ENCODE measurements at places on chromosomes 11 and 22.

- peaks cover 87% of the 10 kb centered on the region for H3K4me1 ChIP-seq
- H3K27me3 ChIP-seq = no peaks in the 10 kb centered on the region
- H3K4me3 ChIP-seq = no peak overlapping the region
- peak; percentile 98 for DNase-seq
These were observed 5.7 kb downstream of the TSKU start for GRCh38 chr11:76788661-76789442.

GRCh38 chr11:66363805-66364535, 7.6 kb downstream of the SLC29A2 start:
- H3K4me1 ChIP-seq = no peaks in the 10 kb centered on the region
- no peaks in the 10 kb centered on the region for H3K36me3 ChIP-seq
- H3K27me3 ChIP-seq = no peaks in the 10 kb centered on the region
- DNase-seq = no peak
- H3K4me3 ChIP-seq = no peak overlapping the region
- H3K27ac ChIP-seq = no peak overlapping the region

DNA sequence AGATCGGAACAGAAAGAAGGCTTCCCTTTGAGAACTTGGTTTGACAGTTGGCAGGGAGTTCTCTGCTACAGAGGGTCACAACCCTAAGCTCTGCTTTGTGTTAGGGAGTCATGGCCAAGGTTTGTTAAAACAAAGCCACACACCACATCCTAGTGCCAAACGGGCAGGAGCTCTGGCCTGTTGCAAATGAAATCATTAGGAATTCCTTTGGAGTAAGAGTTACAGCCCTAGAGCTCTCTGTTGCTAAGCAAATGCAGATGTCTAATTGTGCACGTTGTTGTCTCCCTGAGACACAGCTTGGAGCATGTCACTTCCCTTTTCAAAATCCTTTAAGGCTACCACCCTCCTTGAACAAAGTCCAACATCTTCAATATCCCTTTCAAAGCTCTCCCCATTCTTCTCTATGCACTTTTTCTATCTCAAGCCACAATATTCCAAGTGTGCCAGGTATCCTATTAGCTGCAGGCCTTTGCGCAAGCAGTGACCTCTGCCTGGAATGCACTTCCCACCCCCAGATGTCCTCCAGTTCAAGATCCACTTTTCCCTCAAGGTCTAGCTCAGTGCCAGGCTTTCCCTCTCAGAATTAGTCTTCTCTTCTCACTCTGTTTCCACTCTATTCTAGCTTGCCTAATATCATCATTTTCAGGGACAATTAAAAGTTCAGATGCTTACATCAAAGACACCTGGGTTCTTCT, 253.7 kb upstream of the POU2AF2 start:
- no peak overlapping the region for H3K27ac ChIP-seq
- no peaks in the 10 kb centered on the region for H3K36me3 ChIP-seq
- H3K27me3 ChIP-seq = no peaks in the 10 kb centered on the region
- H3K4me1 ChIP-seq = no peaks in the 10 kb centered on the region
- no peak for DNase-seq

GRCh38 chr11:128021349-128022006, 565.9 kb downstream of the ETS1 start:
- no peak overlapping the region for H3K4me3 ChIP-seq
- no peaks in the 10 kb centered on the region for H3K36me3 ChIP-seq
- no peaks in the 10 kb centered on the region for H3K4me1 ChIP-seq
- DNase-seq = no peak

DNA sequence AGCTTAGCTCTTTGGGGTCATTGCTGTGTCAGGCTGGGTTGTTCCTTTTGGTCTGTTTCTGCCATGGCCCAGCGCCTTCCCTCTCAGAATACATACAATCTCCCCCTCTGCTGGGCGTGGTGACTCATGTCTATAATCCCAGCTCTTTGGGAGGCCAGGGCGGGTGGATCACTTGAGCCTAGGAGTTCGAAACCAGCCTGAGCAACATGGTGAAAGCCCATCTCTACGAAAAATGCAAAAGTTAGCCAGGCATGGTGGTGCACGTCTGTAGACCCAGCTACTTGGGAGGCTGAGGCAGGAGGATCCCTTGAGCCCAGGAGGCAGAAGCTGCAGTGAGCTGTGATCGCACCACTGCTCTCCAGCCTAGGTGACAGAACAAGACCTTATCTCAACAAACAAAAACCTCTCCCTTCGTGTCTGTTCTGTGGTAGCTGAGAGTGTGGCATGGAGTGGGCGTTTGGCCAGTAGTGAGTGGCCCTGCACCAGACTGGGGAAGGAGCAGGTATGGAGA, 46.7 kb upstream of the RAB1B start:
- H3K4me1 ChIP-seq = no peaks in the 10 kb centered on the region
- no peak overlapping the region for H3K27ac ChIP-seq
- no peaks in the 10 kb centered on the region for H3K27me3 ChIP-seq
- peaks cover 29% of the 10 kb centered on the region for H3K36me3 ChIP-seq
- no peak overlapping the region for H3K4me3 ChIP-seq

DNA sequence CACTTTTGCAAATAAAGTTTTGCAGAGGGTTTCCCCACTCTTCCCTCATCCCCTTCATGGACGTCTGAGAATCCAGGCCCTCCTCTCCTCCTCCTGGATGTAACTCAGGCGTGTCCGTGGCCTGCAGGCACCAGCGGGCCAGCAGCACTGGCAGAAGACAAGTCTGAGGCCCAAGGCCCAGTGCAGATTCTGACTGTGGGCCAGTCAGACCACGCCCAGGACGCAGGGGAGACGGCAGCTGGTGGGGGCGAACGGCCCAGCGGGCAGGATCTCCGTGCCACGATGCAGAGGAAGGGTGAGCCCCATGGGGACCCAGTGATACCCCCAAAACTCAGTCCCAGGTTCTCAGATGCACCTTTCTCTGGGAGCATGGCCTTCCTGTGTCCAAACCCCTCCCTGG, 14.4 kb downstream of the TUB start:
- no peak overlapping the region for H3K4me3 ChIP-seq
- H3K4me1 ChIP-seq = peaks cover 7% of the 10 kb centered on the region
- no peaks in the 10 kb centered on the region for H3K36me3 ChIP-seq

DNA sequence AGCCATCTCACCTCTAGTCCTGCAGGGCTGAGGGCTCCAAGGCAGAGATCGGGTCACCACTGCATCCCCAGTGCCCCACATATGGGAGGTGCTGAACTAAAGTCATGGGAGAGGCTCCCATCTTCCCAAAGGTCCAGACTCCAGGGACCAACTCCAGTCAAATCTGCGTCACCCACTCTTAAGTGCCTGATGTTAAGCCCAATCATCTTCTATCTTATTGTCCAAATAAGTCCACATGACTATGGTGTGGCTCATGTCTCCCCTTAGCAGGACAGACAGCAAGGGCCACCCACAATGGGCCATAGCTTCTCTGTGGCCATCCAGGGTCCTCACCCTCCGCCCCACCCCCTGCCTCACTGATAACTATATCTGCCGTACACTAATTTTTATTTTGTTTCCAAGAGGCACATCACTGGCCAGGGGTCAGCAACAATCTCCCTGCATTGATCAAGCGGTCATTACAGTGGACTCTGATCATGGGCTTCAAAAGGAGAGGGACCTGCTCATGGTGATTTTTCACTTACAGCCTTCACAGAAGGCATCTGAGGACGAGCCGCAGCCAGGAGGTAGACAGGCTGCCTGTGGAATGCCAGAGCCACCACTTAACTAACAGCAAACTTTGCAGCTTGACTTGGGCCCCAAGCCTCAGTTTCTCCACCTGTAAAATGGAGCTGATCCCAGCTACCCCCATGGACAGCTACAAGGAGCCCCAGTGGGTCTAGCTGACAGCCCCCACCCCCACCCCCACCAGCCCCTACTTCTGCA, 23.3 kb downstream of the MYH9 start:
- H3K36me3 ChIP-seq = peaks cover 52% of the 10 kb centered on the region
- H3K4me1 ChIP-seq = peaks cover 96% of the 10 kb centered on the region
- H3K4me3 ChIP-seq = no peak overlapping the region
- DNase-seq = no peak
- no peaks in the 10 kb centered on the region for H3K27me3 ChIP-seq
